CD4-positive, alpha-beta T cell treated with Interleukin-10 for 1 hour (primary cell): ENCODE measurements at places on chromosomes 5 and 9.

DNA sequence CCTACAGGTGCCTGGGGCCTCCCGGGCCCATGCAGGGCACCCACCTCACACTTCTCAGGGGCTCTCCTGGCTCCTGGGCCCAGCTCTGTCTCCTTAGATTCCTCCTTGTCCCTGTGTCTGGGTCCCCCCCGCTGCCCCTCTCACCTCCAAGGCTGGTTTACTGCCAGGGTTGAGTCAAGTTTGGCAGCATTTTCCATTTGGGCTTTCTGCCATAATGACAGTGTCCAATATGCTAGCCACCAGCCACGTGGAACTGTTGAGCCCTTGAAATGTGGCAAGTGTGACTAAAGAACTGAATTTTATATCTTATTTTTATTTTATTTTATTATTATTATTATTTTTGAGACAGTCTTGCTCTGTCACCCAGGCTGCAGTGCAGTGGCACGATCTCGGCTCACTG is 1.9 kb downstream of the TTC16 start:
- no peak for DNase-seq

DNA sequence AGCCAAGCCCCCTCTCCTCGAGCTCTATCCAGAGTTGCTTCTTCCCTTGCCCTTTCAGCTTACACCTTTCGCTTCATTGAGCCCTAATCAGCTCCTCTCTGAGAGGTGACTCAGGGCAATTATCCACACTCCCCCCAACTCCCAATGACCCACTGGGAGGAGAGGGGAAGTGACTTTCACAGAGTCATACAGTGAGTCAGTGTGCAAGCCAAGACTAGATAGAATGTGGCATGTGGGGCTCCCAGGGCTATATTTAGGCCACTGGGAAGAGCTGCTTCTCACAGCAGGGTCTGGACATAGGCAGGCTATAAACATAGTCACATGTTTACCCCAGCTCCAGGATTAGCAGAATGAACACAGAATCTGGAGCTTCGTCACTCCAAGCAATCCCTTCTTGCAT is 57.4 kb downstream of the NRG2 start:
- no peak for DNase-seq

GRCh38 chr9:109579191-109579948 is 81.3 kb upstream of the PTPN3 start:
- no peak for DNase-seq

- DNase-seq, result no peak
Measured at GRCh38 chr5:13921578-13921977, 22.9 kb downstream of the DNAH5 start.

DNA sequence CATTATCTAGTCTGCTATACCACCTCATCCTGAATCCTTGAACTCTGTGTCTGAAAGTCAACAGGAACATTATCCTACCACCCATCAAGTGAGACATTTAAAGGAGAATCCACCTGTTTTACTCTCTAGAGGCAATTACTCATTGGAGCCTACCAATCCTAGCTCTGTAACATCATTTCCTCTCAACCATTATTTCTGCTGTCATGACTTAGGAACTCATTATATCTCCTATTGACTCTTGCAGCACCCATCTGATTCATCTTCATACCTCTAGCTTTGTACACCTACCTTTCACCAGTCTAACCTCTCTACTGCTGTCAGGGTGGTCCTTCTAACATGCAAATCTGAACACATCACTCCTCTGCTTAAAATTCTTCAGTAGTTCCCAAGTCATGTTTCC is 481.5 kb downstream of the NFIB start:
- no peak for DNase-seq

GRCh38 chr9:75858497-75859092 is 31.9 kb upstream of the PCSK5 start:
- no peak for DNase-seq

- peak; percentile 76 for DNase-seq
Measured at GRCh38 chr5:177071666-177072385, 14.9 kb upstream of the FGFR4 start.

DNA sequence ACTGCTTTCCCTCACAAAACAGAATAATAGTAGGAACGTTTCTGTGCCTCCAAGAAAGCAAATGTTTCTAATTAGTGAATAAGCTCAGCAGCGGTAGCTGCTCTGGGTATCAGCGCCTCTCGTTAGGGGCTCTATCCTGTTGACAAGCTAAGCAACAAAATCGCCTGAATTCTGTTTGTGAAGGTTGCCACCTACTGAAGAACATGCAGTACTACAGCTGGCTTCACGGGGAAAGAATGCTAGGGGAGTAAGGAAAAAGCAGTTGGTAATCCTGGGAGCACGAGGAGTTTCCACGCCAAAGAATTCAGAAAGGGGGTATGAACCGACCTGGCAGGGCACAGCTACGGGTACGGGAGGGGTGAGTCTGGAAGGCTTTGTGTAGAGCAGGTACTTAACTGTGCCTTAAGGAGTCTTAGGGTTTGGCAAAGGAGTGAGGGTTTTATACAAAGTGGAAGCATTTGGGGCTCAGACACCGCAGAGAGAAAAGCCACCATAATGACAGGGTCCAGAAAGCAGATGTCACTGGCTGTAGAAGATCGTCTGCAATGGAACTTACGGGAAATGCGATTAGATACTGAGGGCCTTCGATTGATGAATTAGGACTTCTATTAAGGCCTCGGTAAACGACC is 171.7 kb downstream of the TTC39B start:
- DNase-seq, result peak; percentile 61

DNA sequence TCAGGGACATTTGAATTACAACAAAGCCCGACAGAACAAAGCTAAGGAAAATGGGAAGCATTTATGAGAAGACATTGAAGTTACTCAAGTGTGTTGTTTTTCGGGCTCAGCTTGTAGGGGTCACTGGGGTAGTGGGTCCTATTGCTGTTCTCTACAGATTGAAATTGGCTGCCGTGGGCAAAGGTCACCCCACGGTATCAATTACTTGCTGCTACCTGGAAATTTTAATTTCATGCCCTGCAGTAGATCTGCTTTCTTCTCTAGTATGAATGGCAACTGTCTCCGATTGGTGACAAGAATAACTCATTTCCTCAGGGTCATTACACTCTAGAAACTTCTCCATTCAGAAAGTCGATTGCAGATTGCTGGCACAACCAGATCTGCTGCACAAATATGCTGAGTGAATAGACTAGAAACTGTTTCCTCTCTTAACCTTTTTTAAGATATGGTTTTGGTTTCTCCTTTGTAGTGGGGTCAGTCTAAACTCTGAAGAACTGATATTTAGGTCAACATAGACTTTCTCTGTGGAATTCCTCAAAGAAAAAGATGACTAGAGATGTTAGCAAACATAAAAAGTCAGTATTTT is 454.1 kb downstream of the ARHGEF28 start:
- no peak for DNase-seq

DNA sequence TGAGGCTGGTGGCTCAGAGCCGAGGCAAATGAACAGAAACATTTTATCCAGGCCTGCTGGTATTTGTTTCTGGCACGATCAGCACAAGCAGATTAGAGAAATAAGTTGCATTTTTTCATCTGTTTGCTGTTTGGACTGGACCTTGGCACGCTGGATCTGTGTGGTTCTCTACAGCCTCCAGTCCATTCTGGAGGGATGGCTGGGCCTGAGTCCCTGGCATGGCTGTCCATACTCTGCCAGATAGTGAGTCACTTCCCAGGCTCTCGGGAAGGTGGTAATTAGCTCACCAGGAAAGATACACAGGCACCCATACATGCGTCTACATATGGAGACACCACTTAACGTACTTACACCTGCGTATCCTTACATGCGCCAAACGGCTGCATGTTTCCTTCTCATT is 78.6 kb downstream of the SPRY4 start:
- DNase-seq, result no peak

DNA sequence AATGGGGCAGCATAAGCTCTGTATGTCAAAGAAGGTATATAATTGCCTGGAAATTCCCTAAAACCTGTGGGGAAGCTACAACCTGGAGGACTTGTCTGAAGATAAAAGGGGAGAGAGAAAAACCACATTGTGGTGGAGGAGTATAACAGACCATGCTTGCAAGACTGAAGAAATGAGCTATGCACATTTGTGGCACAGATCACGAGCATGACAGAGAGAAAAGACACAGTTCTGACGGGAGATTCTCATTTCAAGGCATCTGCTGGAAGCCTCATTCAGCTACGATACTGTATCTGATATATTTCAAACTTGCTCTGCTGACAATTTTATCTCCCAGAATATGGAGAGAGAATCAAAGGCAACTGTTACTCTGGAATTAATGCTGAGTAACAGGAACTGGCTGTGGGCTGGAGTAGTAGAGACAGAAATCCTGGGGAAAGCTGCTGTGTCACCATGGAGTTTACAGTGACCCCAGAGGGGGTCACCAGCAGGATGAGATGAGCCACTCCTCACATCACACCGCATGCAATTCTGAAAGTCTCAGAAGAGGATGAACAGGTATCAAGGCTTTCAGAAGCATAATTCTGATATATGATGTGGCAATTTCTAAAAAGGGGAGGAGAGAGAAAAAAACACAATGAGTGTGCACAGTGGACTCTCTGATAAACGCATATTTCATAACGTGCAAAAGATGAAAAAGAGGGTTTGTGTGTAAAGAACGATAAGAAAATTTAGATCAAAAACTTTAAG is 528.8 kb downstream of the IRX1 start:
- no peak for DNase-seq

DNA sequence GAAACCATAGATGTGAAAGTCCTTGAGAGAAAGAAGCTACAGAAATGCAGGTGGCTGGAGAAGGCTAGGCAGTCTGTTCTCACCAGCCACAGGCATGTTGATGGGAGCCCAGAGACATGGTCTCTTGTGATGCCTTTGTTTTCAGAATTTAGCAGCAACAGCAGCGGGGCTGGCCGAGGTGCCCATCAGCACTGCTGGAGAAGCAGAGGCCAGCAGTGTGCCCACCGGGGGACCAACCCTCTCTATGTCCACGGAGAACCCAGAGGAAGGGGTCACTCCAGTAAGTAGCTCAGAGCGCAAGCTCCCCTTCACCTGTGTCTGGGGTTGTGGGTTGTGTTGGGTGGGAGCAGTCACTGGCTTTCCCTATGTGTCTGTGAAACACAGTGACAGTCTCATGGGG is 59.6 kb downstream of the COL15A1 start:
- DNase-seq, result no peak
